ENCODE measurements at places on chromosomes 3 and 15. TPM values are rescaled to one million over a fixed set of nuclear protein-coding genes. Genes with fewer than 3 reads are reported as not detected.

Gene CAV3
- not detected for total RNA-seq

- DNase-seq, result no peak
Measured at GRCh38 chr15:45228931-45229330, 23.1 kb upstream of the SLC28A2 start.

DNA sequence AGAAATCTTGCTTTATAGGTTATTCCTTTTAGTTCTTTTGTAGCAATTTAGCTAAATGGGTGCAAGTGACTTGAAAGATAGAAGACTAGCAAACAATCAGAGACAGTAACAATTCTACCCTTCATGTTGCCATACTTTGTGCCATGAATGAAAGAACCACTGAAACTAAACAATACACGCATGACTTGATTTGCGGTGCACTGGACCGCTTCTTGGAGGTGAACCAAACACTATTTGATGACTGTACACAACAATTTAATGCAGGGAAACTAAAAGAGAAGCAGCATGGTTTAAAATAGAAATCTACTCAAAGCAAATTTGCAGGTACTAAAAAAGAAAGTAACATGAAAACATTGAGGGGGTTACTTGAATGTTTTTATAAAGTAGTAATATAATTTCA is 331.0 kb upstream of the RARB start:
- no peak for DNase-seq

DNA sequence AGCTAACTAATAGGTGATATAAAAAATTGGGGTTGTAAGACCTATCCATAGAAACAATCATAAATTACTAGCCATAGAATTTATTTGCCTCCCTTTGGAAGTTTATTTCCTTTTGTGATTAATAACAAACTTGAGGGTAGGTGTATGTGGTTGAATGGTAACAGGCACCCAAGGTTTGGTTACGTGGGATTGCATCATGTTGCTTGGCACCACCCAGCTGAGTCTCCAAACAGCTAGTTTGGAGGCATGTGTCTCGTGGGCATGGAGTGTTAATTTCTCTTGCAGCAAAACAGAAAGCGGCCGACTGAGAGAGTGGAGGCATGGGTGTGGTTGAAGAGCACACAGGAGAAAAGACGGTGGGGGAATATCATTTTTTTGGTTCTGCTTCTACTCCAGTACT is 441.4 kb downstream of the CNTN4 start:
- no peak for DNase-seq
